ENCODE measurements at places on chromosomes 4 and X. TPM values are rescaled to one million over a fixed set of nuclear protein-coding genes. Genes with fewer than 3 reads are reported as not detected.

GRCh38 chr4:56475917-56476316 is 8.5 kb downstream of the SRP72 start:
- DNase-seq = no peak
- H3K27me3 ChIP-seq = no peaks in the 10 kb centered on the region
- H3K27ac ChIP-seq = no peak overlapping the region
- H3K36me3 ChIP-seq = peaks cover 57% of the 10 kb centered on the region

DNA sequence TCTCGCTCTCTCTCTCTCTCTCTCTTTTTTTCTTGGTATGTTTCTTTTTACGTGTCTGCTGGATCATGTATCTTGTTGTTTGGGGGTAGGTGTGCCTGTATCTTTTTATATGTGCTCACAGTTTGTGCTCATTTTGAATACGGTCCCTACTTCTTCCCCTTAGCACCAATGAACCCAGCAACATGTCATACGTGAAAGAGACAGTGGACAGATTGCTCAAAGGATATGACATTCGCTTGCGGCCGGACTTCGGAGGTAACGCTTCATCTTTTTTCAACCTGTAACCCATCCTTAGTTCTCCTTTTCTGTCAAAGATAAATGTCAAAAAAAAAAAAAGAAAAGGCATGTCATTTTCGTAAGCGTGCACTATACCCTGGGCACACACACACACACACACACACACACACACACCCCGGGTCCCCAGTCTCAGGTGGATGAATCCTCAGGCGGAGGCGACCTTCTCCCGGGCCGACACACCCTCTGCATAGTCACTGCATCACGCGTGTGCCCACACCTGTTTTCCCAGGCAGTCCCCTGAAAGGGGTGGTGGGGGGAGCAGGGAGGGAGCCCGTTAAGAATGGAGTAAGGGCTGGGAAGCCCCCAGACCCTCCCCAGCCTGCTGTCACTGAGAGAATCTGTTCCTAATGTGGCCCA is 511 bp downstream of the GABRB1 start:
- no peaks in the 10 kb centered on the region for H3K36me3 ChIP-seq
- peaks cover 3% of the 10 kb centered on the region for H3K4me1 ChIP-seq
- H3K4me3 ChIP-seq = peak overlapping the region; percentile 53
- DNase-seq = no peak

DNA sequence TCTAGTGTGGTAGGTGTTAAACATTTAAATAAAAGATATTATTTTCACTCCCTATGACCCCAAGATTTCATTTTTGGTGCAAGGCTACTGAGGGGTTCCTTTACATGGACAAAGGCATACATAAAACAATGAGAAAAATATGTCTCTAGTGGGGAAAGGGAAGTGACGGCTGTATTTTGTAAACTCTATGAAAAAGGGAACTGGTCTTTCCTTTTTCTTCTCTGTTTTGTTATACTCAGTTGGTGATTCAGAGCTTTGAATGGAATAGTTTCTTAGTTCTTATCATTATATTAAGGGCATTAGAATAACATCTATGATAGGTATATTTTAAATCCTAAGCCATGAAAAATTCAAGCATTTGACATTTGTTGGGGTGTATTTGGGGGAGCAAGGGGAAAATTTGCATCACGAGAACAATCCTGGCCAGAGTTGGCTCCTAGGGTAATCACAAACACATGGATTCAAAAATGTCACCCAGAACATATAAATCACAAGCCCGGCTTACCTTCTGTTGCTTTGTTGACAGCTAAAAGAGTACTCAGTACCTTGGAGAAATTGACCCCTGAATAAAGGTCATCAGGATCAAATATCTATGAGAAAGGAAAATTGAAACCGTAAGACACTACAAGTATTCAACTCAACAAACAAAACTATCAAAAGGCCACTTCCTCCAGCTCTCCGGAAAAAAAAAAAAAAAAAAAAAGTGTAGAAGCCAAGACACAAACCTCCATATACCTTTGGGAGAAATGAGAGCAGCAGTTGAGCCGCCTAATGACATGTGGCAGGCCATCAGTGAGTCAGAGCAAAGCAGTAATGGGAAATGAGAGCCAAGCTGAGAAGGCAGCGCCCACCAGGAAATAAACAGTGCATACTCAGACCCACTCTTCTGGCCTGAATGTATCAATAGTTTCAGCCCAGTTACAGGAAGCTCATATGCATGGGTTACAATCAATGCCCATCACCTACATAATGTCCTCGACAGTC is 33.4 kb downstream of the ARHGEF6 start:
- H3K27me3 ChIP-seq = no peaks in the 10 kb centered on the region
- no peak overlapping the region for H3K27ac ChIP-seq
- no peak overlapping the region for H3K4me3 ChIP-seq
- DNase-seq = no peak
- no peaks in the 10 kb centered on the region for H3K4me1 ChIP-seq
- no peaks in the 10 kb centered on the region for H3K36me3 ChIP-seq

DNA sequence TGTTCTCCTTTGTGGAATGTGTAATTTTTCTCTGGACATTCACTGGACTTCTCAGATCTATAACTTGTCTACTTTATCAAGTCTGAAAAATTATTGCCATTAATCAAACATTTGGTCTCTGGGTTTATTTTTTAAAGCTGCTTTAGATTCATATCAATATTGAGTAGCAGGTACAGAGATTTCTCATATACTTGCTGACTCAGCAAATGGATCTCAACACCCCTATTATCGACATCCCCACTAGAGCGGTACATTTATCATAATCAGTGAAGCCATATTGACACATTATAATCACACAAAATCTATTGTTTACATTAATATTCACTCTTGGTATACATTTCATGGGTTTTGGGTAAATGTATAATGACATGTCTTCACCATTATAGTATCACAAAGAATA is 268.7 kb downstream of the SPOCK3 start:
- H3K4me1 ChIP-seq = no peaks in the 10 kb centered on the region
- DNase-seq = no peak
- no peak overlapping the region for H3K27ac ChIP-seq
- H3K4me3 ChIP-seq = no peak overlapping the region
- H3K36me3 ChIP-seq = no peaks in the 10 kb centered on the region

- no peaks in the 10 kb centered on the region for H3K36me3 ChIP-seq
- no peaks in the 10 kb centered on the region for H3K27me3 ChIP-seq
- H3K4me1 ChIP-seq = no peaks in the 10 kb centered on the region
- no peak for DNase-seq
Measured at GRCh38 chr4:63728480-63729177, 680.6 kb downstream of the TECRL start.

- no peak overlapping the region for H3K27ac ChIP-seq
- H3K36me3 ChIP-seq = no peaks in the 10 kb centered on the region
- DNase-seq = no peak
- H3K27me3 ChIP-seq = no peaks in the 10 kb centered on the region
- peaks cover 11% of the 10 kb centered on the region for H3K4me1 ChIP-seq
Measured at GRCh38 chr4:8009097-8009496, 69.4 kb upstream of the AFAP1 start.

DNA sequence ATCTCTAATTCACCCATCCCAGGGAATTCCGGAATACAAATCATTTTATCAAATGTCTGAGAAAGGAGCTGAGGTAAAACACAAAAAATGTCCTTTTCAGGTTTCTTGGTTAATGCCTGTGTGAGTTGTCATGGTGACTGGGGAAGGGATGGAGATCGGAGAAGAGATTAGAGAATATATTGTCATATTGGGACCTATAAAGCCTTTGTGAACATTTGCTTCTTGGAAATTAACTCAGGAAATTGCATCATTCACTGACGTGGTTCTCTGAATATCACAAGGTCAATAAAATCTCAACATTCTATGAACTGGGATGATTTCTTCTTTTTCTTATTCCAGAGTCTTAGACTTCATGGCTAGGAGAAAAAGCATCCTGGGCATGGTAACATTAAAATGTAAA is 174.8 kb upstream of the GLRA2 start:
- no peak overlapping the region for H3K27ac ChIP-seq
- no peaks in the 10 kb centered on the region for H3K36me3 ChIP-seq
- peaks cover 7% of the 10 kb centered on the region for H3K4me1 ChIP-seq
- H3K4me3 ChIP-seq = no peak overlapping the region
- H3K27me3 ChIP-seq = no peaks in the 10 kb centered on the region
- DNase-seq = no peak

DNA sequence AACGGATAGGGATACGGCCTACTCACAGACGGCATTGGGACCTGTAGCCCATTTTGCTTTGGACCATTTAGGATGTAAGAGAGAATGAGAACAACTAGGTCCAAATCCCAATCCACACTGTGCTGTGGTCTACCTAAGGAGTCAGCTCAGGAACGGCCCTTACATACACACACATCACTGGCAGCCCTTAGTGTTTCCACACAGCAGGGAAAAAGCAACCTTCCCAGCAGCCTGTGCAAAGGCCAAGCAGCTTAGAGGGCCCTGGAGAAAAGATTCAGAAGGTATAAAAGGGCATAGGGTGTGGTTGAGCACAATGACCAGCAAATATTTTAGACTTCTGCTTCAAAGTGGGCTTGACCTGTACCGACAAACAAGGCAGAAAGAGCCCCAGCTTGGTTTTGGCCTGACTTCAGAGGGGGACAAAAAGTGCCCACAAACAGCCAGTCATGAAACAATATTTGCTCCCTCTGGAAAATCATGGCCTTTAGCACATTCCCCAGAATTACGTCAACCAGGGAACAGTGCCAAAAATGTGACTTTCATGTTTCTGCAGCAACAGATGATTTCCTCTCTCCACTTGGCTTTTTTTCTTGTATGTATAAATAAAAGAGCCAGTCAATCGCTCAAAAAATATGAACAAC is 359.5 kb upstream of the FGF16 start:
- no peaks in the 10 kb centered on the region for H3K36me3 ChIP-seq
- no peak overlapping the region for H3K4me3 ChIP-seq
- no peaks in the 10 kb centered on the region for H3K4me1 ChIP-seq
- no peaks in the 10 kb centered on the region for H3K27me3 ChIP-seq
- peak; percentile 3 for DNase-seq
- H3K27ac ChIP-seq = no peak overlapping the region

DNA sequence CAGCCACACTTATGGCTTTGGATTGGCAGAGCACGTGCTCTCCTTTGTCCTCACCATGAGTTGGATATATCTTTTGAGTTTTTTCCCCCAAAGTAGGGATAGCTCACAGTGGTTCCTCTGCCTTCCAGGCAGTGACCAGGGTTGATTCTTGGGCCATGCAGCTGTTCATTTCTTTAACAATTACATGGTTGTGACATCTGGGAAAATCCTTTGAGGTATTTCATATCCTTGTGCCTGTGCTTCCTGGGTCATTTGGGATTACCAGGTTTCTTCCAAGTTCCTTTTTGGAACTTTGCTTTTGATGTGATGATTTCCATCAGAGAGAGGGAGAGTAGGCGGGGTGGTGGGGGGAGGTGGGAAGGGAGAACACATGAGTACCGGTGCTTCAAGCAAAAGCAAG is 15.6 kb downstream of the BCORL1 start:
- H3K36me3 ChIP-seq = no peaks in the 10 kb centered on the region
- H3K27ac ChIP-seq = no peak overlapping the region
- no peak for DNase-seq
- H3K4me3 ChIP-seq = no peak overlapping the region
- no peaks in the 10 kb centered on the region for H3K27me3 ChIP-seq
- H3K4me1 ChIP-seq = no peaks in the 10 kb centered on the region

DNA sequence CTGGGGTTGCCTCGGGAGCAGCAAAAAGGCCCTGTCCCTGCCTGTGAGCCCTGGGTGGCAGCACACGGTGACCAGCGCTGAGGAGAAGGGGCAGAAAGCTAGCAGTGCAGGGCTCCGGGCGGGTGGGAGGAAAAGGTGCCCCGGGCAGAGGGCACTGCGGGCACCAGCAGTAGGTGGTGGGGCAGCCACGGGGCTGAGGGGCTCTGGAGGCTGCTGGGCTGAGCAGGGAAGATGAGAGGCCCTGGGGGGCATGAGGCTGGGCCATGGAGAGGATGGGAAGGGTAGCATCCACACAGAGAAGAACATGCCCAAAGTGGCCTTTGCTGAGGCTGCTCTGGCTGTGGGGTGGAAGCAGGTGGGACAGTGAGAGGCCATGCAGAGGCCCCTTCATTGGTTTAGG is 67.5 kb upstream of the NKX1-1 start:
- H3K4me3 ChIP-seq = no peak overlapping the region
- H3K4me1 ChIP-seq = no peaks in the 10 kb centered on the region
- peaks cover 39% of the 10 kb centered on the region for H3K27me3 ChIP-seq
- no peak overlapping the region for H3K27ac ChIP-seq
- no peak for DNase-seq

- H3K4me1 ChIP-seq = no peaks in the 10 kb centered on the region
- H3K27ac ChIP-seq = no peak overlapping the region
- H3K36me3 ChIP-seq = no peaks in the 10 kb centered on the region
- no peak for DNase-seq
Measured at GRCh38 chr4:168551211-168551610, 54.4 kb downstream of the PALLD start.

DNA sequence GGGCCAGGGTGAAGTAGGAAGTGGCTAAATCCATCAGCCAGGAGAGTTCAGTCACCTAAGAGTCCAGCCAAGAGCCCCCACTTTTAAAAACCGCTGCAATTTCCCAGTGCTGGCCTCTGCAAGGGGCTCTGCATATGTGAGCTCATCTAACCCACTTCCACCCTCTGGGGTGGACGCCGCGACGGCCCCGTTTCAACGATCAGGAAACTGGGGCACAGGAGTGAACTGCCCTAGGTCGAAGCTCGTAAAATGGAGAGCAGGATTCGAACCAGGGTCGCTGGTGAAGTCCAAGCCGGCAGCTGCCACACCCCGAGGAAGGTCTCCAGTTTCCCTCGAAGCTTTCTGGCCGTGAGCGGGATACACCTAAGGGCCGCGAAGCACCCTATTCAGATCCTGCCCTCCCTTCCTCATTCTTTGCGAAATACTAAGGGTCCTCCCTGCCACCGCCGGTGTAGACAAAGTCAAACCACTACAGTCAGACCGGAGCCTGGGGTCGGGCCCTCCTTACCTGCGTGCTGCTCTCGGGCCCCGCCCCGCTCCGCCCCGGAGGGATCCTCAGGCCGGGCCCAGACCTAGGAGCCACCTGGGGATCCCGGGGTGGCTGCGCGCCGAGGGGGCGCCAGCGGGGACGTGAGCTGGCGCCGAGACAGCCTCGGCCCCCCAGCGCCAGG is 446 bp downstream of the EVC2 start:
- peaks cover 4% of the 10 kb centered on the region for H3K4me1 ChIP-seq
- peak overlapping the region; percentile 35 for H3K4me3 ChIP-seq
- H3K27me3 ChIP-seq = peaks cover 54% of the 10 kb centered on the region
- H3K36me3 ChIP-seq = no peaks in the 10 kb centered on the region
- peak; percentile 18 for DNase-seq

DNA sequence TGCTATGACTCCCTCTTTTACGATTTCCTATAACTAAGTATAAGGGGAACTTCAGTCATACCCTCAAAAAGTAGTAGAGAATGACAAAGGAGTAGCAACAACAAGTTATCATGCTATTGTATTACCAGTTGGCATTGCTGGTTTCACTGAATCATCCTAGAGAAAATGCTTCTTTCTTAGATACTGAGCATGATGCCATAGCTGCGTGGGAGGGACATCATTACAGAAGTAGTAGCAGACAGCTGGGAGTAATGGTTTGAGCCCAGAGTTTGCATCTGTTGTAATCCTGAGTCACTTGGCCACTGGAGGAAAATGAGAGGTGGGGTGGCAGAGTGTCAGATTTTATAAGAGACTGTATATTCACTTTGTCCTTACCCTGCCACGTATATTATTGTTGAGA is 38.6 kb downstream of the MTMR1 start:
- no peaks in the 10 kb centered on the region for H3K4me1 ChIP-seq
- H3K36me3 ChIP-seq = peaks cover 30% of the 10 kb centered on the region
- no peak overlapping the region for H3K4me3 ChIP-seq

- H3K4me3 ChIP-seq = peak within 1 kb of the TSS; percentile 49
- no peaks in the 10 kb centered on the region for H3K36me3 ChIP-seq
- DNase-seq = peak; percentile 79
Measured at GRCh38 chr4:133148690-133149363, at the start of gene PCDH10. Gene PCDH10 (plus strand): TSS chr4:133149294. CDS start chr4:133150141, 847 bp downstream.

The TIGD2 gene
- 10.3 TPM for polyA plus RNA-seq

The CT45A3 gene
- not detected for polyA plus RNA-seq

The ZNF157 gene
- 0.27 TPM for polyA plus RNA-seq

The CHRDL1 gene
- polyA plus RNA-seq = 6.7 TPM

The SOWAHB gene
- 3.9 TPM for polyA plus RNA-seq

Measured in large intestine (tissue), 12 donors.